Activated T-cell treated with anti-CD3 and anti-CD28 coated beads, Interleukin-2, amount 50 U/mL, for 1 hour (primary cell): ENCODE measurements at places on chromosomes 13 and 19.

DNA sequence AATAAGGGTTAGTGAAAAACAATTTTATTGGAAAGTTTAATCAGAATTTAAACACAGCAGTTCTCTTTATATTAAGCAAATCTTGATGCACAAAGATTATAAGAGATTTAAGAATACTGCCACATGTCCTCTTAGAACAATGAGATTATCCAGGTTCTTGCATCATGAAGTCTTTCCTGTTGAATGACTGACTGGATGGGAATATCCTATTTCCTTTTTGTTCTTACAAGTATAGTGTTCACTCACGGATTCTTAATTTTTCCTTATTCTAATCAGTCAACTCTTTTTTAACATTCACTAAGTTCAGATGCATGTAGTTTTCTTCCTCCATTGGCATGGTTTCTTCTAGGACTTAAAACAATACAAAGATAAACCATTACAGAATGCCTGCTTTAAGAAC, 10.1 kb downstream of the URI1 start:
- DNase-seq, result no peak

GRCh38 chr13:32737679-32738078, 151.4 kb downstream of the PDS5B start:
- no peak for DNase-seq

- peak; percentile 73 for DNase-seq
Observed at GRCh38 chr19:3224346-3225168, at the start of gene CELF5. CELF5 (plus strand) TSS chr19:3224661; CDS start chr19:3224740, 79 bp downstream.

DNA sequence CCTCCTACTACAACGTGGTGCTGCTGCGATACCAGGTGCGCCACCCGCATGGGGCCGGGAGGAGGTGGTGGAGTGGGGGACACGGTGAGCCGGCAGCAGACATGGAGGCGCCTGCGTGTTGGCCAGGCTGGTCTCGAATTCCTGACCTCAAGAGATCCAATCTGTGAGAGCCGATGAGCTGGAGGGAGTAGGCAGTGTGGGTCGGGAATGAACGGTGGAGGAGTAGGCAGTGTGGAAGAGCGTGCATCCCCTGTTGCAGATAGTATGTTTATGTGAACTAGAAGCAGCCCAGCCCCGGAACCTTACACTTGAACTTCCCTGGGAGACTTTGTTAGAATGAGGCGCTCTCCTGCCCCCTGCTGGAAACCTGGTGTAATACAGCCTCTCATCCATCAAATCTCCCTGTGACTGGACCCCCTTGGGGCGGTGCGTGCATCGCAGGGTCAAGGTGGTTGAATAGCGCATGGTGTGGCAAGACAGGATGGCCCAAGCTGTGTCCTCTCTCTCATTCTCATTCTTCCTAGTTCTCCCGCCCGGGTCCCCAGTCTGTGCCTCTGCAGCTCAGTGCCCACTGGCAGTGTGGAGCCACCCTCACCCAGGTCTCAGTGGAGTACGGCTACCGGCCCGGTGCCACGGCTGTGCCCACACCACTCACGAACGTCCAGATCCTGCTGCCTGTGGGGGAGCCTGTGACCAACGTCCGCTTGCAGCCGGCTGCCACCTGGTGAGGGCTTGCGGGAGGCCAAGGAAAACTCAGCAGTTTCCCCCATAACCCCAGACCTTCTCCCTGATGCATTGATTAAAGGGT, 10.5 kb upstream of the B3GNT3 start:
- DNase-seq, result peak; percentile 74
